ENCODE measurements at places on chromosomes 3 and 15.

DNA sequence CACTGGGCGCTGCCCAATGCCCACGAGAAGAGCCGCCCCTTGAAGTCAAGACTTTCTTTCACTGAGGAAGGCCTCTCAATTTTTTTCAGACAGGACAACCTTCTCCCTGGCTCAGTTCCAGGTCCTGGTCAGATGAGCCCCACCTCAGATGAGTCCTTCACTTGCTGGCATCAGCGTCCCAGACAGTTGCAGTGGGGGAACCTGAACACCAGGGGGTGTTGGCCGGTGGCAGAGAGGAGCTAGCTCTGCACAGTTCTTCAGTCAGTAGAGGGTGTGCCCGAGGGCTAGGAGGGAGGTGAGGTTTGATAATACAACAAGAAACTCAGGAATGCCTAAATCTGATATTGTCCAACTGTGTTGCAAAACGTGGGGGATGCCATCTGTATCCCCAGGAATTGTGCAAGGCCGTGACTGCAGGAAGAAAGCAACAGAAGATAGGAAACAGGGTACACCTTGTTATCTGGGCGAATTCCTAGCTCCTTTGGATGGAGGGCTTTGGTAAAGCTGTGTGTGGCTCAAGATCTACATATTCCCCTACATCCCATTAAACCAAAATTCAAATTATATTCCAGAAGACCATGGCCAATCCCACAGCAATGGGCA lies 34.3 kb downstream of the CCR3 start:
- peak; percentile 56 for DNase-seq

DNA sequence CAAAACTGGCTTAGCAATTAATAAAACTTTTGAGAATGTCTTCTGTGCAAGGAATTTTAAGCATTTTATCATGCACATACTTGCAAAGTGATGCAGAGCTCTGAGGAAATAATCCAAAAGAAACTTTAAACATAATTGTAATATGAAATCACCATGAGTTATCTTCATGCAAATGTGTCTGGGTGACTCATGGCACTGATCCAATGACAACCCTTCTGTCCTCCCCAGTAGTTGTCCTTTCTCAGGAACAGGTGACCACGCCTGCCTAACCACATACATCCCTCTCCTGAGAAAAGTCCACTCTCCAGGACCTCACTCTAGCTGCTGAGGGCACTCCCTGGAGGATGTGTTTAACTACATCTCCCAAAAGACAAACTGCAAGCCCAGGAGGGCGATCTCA lies 530.6 kb upstream of the IL12A start:
- no peak for DNase-seq

DNA sequence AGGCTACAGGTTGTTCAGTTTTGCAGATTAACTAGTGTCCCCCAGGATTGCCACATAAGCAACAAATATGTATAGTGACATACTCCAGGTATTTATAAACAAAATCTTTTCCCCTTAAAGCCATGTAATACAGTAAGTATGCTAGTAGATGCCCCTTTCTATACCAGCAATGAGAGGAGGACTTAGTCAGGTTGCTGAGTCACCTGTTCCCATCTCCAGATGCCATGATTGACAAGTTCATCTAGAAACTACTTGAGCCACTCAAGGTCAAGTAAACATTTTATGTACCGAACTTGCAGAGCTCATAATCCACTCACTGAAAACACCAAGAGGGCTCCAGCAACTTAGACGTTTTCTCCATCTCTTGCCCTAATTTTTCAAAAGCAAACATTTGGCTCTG lies 18.2 kb downstream of the SLC9A9 start:
- no peak for DNase-seq

DNA sequence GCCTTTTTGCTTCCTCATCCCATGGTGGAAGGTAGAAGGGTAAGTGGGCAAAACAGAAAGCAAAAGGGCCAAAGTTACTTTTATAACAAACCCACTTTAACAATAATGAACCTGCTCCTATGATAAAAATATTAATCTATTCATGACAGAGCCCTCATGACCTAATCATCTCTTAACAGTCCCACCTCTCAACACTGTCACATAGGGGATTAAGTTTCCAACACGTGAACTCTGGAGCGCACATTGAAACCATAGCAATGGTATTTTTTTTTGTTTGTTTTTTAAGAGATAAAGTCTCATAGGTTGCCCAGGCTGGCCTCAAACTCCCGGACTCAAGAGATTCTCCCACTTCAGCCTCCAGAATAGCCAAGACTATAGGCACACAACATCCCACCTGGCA lies 30.7 kb downstream of the KATNBL1 start:
- DNase-seq = no peak

DNA sequence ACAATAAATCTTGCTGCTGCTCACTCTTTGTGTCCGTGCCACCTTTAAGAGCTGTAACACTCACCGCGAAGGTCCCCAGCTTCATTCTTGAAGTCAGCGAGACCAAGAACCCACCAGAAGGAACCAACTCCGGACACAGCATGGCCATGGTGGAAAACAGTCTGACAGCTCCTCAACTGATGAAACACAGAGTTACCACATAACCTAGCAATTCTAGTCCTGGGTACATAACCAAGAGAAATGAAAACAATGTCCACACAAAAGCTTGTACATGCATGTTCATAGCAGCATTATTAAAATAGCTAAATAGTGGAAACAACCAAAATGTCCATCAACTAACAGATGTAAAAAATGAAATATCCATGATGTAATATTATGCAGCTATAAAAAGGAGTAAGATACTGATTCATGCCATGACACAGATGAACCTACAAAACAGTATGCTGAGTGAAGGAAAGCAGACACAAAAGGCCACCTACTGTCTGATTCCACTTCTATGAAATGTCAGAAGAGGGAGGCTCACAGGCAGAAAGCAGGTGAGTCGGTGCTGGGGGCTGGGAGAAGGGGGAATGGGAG lies 36.8 kb downstream of the VGLL4 start:
- no peak for DNase-seq

- DNase-seq = no peak
Measured at GRCh38 chr15:38671675-38672254, 107.2 kb upstream of the RASGRP1 start.

DNA sequence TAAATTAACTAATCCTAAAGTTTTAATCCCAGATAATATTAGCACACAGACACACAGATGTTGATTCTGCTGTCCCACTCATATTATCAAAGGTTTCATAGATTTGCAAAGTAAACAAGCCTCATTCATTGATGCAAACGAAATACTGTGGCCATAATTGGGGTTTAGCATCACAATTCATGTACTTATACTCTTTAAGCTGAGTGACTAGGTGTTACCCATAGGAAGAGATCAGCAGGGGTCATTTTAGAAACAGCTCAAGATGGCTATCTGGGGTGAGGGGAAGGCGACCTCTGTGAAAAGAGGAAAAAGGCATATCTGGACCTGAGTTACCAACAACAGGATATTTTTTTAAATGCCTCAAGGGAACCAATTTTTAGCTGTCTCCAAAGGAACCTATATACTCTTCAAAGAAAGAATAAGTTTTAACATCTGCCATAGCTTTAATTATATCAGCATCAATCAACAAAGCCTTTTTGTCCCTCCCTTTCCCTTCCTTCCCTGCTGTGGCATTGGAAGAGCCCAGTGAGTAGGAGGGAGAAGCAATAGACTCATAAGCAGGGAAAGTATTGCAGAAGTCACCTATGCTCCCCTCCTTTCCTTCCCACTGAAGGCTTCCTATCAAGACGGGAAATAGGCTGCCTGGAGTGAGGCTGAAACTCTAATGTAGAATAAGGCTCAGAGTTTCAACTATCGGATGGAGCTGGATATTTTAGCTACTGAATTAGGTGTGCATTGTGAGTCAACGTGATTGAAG lies 553.4 kb downstream of the ZIC1 start:
- DNase-seq = no peak

GRCh38 chr15:71273731-71274447 lies 158.6 kb downstream of the THSD4 start:
- no peak for DNase-seq

GRCh38 chr15:69568173-69569009 lies 115.8 kb downstream of the RPLP1 start:
- DNase-seq = no peak

Measured in psoas muscle (tissue), 8 donors.